Mucosa of gallbladder (tissue), 1 donor: ENCODE measurements at places on chromosomes 3 and 15. TPM values are rescaled to one million over a fixed set of nuclear protein-coding genes. Genes with fewer than 3 reads are reported as not detected.

Gene HTR3D
- total RNA-seq: not detected

Gene ANKDD1A
- 3.5 TPM for total RNA-seq

Gene MGA
- total RNA-seq: 39.4 TPM

Gene CMC1
- 25.9 TPM for total RNA-seq

Gene WDR48
- 45.6 TPM for total RNA-seq

Gene RARB
- 12.9 TPM for total RNA-seq

Gene SV2B
- total RNA-seq: 0.35 TPM

Gene LRRIQ4
- not detected for total RNA-seq

DNA sequence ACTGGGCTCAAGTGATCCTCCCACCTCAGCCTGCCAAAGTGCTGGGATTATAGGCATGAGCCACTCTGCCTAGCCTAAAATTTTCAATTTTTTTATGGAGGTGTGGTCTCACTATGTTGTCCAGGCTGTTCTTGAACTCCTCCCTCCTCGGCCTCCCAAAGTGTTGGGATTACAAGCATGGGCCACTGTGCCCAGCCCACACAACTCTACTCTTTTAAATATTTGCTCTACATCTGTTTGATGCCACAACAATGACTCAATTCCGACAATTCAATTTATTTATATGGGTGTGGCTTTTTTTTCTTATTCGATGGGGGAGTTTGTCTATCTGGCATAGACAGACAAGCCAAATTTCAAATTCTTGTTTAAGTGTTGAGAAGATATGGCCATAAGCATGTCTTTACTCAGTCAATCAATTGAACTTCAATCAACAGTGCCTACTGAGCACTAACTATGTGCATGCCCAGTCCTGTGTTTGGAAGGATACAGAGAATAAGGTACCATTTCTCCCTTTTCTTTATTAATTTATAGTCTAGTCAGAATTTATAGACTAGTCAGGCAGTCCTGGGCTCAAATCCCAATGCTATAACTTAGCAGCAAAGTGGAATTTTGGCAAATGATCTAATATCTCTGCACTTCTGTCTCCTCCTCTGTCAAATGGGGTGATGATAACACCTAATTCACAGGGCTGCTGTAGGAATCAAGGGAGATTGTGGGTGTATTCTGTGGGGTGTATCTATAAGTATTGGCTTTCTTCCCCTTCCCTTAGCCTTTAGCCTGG is 54.6 kb upstream of the PIAS1 start:
- DNase-seq: no peak

GRCh38 chr3:131353986-131354385 is 27.6 kb upstream of the NUDT16 start:
- no peak for DNase-seq

- DNase-seq: no peak
These were observed 72.0 kb downstream of the DHX30 start for GRCh38 chr3:47874913-47875312.

DNA sequence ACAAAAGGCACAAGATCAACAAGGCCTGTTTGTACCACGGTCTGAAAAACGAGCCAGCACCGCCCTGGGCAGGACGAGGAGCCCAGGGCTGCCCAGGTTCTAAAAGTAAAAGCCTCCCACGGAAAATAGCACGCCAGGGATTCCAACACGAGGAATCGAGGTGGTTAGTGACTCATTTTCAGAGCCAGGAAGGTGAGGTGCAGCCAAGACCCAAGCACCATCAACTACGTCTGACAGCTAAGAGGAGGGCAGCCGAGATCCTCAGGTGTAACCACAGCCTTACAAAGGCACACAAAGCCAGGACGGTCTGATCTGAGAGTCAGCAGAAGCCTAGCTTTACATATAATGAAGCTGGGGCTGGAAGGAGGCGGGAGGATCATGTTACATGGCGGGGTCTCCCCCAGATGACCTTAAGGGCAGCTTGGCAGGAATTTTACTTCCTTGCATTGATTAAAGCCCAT is 52.5 kb downstream of the ATP10A start:
- no peak for DNase-seq

- no peak for DNase-seq
These were observed 32.9 kb upstream of the CRTC3 start for GRCh38 chr15:90496791-90497190.

- DNase-seq: no peak
These were observed 38.6 kb downstream of the TKT start for GRCh38 chr3:53217175-53217574.

- DNase-seq: no peak
These were observed 183.5 kb upstream of the PRICKLE2 start for GRCh38 chr3:64408770-64409169.

GRCh38 chr3:64209866-64210621 is 15.2 kb downstream of the PRICKLE2 start:
- peak; percentile 66 for DNase-seq

- no peak for DNase-seq
These were observed 33.1 kb downstream of the ARMC8 start for GRCh38 chr3:138220242-138220641.

DNA sequence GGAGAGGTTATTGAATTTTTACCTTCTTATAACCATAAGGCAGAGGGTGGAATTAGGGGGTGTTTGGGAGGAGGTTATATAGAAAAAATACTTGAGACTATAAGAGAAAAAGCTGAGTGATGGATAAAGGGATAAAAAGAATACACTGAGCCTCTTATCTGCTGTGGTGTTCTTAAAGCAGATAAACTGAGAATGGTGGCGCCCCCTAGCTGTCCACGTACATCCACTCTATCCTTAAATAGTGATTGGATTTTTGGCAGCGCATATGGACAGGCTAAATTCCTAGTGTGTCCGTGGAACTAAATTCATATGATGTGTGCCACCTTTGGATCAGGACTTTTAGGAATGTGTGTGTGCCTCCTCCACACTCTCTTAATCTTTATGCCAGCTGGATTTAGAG is 121.1 kb downstream of the OXSM start:
- DNase-seq: no peak

- no peak for DNase-seq
These were observed 136.0 kb upstream of the RAP2B start for GRCh38 chr3:153026026-153026425.

- DNase-seq: no peak
These were observed 8.9 kb upstream of the LRRK1 start for GRCh38 chr15:100909989-100910955.

GRCh38 chr3:106920609-106921008 is 456.6 kb upstream of the CCDC54 start:
- DNase-seq: no peak

GRCh38 chr3:33145221-33145900 is 31.5 kb downstream of the CRTAP start:
- no peak for DNase-seq

- no peak for DNase-seq
These were observed 161.0 kb downstream of the TCF12 start for GRCh38 chr15:57079446-57079845.

DNA sequence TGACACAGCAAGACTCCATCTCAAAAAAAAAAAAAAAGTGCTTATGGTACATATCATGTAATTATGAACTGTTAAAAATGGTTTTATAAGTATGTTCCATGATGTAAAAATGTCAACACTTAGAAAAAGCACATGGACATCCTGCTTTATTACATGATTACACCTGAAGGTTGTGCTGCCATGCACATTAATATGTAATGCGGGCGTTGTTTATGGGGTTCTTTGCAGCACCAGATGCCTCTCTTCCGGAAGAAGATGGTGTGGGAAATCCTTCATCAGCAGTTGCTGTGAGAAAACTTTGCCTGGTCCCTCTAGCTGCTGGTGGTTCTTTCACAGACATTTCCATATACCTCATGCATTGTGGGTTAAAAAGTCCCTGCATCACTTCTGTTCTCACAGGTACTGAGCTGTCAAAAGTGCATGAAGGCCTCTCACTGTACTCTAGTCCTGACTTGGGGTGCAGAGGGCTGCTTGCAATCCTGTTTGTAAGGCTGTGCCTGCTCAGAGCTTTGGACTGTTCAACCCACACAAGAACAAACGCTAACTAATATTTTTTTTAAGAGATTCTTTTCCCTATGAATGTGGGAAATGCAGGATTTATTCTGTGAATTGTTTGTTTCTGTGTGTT is 43.6 kb downstream of the SENP2 start:
- no peak for DNase-seq

DNA sequence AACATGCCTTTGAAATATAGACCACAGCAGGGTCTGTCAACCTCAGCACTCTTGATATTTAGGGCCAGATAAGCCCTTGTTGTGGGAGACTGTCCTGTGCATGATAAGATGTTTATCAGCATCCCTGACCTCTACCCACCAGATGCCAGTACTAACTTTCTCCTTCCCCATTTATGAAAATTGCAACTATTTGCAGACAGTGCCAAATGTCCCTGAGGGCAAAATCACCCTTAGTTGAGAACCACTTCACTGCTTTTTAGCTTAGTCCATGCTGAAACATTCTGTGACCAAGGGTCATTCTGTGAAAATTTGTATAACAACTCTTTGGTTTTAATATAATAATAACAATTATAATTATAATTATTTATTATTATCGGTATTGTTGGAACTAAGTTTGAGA is 1032.4 kb downstream of the MCTP2 start:
- DNase-seq: no peak

- no peak for DNase-seq
These were observed 146.6 kb downstream of the TBL1XR1 start for GRCh38 chr3:177050501-177051237.

- DNase-seq: no peak
These were observed 178.8 kb downstream of the NSMCE3 start for GRCh38 chr15:29090617-29091466.

GRCh38 chr3:32246079-32246675 is 7.7 kb downstream of the CMTM8 start:
- DNase-seq: no peak

GRCh38 chr3:100457811-100458210 is 34.6 kb upstream of the TMEM45A start:
- DNase-seq: no peak
